ENCODE measurements at places on chromosomes 11 and 22. TPM values are rescaled to one million over a fixed set of nuclear protein-coding genes. Genes with fewer than 3 reads are reported as not detected.

DNA sequence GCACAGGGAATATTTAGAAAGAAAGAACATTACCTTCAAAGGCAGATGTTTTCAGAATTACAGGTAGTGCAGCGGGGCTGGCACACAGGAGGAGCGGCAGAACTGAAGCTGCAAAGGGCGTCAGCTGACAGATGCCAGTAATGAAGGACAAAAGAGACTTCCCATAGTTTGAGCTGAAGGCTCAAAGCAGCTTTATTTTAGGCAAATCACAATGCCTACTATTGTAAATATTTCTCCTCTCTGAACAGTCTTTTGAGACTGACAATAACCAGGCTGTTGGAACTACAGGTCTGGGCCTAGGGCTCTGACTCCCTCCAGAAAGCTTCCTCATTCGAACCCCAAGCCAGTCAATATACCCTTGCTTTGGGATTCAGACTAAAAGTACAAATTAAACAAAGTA is 256.9 kb upstream of the NARS2 start:
- no peak for DNase-seq

The MS4A2 gene
- polyA plus RNA-seq, result 0.23 TPM

The CD3D gene
- polyA plus RNA-seq, result 2.2 TPM

The SLC5A1 gene
- polyA plus RNA-seq, result not detected

The FOLH1 gene
- not detected for polyA plus RNA-seq
